Large intestine (tissue), 12 donors: ENCODE measurements at places on chromosomes 6 and 20. TPM values are rescaled to one million over a fixed set of nuclear protein-coding genes. Genes with fewer than 3 reads are reported as not detected.

PSORS1C2 gene
- 0.04 TPM for polyA plus RNA-seq

DPM1 gene
- 53.0 TPM for polyA plus RNA-seq

SOX4 gene
- polyA plus RNA-seq = 32.0 TPM

MUC21 gene
- polyA plus RNA-seq = not detected

SLC17A2 gene
- polyA plus RNA-seq = 0.01 TPM

BNIP5 gene
- 11.2 TPM for polyA plus RNA-seq

MRPS18B gene
- 46.8 TPM for polyA plus RNA-seq

SUN5 gene
- polyA plus RNA-seq = not detected

POU3F2 gene
- 0.06 TPM for polyA plus RNA-seq

EEF1A2 gene
- polyA plus RNA-seq = 29.7 TPM

ZNF831 gene
- 0.31 TPM for polyA plus RNA-seq

STK38 gene
- polyA plus RNA-seq = 43.3 TPM

HS3ST5 gene
- polyA plus RNA-seq = 2.4 TPM

CBLN4 gene
- 1.6 TPM for polyA plus RNA-seq

BICRAL gene
- 13.0 TPM for polyA plus RNA-seq
